ENCODE measurements at places on chromosomes 12 and 14. TPM values are rescaled to one million over a fixed set of nuclear protein-coding genes. Genes with fewer than 3 reads are reported as not detected.
A peak's percentile ranks its signal among the peaks of the same experiment; 100 is the strongest.

GPR132 gene
- total RNA-seq = not detected

DAAM1 gene
- 13.7 TPM for total RNA-seq

ARHGAP9 gene
- 30.6 TPM for total RNA-seq

MMP17 gene
- 3.4 TPM for total RNA-seq

C12orf57 gene
- total RNA-seq = 408 TPM

DNA sequence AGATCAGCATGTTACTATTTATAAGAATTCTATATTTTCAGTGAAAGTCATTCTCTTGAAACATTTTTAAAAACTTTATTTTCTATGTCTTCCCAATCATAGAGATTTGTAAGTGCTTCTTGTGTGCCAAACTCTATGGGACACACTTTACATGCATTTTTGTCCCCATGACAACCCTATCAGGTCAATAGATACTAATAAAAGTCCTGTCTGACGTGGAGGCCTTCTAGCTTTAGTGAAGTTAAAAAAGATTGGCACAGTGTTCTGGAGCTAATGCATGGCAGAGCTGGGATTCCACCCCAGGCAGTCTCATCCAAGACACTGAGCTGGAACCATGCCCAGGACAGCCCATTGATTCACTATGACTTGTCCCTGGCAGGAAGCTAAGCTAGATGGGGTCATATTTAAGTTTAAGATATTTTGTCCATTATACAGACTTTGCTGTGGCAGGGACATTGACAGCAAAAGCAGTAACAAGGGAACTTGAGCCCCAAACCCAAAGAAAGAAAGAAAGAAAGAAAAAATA lies 28.1 kb downstream of the TTC6 start:
- no peak for DNase-seq

DNA sequence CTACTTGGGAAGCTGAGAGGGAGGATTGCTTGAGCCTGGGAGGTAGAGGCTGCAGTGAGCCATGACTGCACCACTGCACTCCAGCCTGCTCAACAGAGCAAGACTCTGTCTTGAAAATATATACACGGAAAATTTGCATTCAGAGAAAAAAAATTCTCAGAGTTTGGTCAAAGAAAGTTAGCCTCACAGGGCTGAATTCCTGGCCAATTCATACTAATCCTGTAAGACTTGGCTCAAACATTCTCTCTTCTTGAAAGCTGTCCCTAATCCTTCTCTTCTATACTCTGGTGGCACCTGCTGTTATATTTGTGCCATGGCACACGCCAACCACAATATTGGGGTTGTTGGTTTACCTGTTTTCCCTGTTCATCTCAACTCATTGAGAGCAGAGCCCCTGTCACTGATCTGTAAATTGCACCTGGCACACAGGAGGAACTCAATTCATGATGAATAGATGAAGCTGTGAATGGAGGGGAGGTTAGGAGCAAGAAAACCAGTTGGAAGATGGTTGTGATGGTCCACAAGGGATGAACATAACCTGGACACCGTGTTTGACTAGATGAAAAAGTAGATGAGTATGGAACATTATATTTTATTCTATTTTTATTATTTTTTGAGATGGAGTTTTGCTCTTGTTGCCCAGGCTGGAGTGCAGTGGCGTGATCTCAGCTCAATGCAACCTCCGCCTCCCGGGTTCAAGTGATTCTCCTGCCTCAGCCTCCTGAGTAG lies 36.8 kb upstream of the SPTSSA start:
- no peak for DNase-seq

GRCh38 chr12:4943067-4943937 lies 33.6 kb downstream of the KCNA1 start:
- DNase-seq = no peak

- no peak for DNase-seq
Measured at GRCh38 chr14:48325486-48325885, 650.1 kb upstream of the MDGA2 start.

GRCh38 chr12:10563002-10563401 lies 50.4 kb downstream of the MAGOHB start:
- DNase-seq = no peak

GRCh38 chr14:39060818-39061437 lies 42.1 kb downstream of the SEC23A start:
- no peak for DNase-seq

GRCh38 chr14:101789222-101789621 lies 27.7 kb downstream of the PPP2R5C start:
- DNase-seq = no peak

DNA sequence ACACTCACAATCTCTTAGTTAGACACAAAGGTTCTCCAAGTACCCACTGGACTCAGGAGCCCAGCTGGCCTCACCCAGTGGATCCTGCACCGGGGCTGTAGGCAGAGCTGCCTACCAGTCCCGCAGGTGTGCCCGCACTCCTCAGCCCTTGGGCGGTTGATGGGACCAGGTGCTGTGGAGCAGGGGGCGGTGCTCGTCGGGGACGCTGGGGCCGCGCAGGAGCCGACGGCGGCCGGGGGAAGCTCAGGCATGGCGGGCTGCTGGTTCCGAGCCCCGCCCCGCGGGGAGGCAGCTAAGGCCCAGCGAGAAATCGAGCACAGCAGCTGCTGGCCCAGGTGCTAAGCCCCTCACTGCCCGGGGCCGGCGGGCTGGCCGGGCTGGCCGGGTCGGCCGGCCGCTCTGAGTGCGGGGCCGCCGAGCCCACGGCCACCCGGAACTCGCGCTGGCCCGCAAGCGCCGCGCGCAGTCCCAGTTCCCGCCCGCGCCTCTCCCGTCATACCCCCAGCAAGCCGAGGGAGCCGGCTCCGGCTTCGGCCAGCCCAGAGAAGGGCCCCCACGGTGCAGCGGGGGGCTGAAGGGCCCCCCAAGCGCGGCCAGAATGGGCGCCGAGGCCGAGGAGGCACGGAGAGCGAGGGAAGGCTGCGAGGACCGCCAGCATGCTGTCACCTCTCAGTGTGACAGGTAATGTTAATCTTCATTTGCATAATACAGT lies 506.8 kb downstream of the LRFN5 start:
- no peak for DNase-seq

GRCh38 chr14:76115010-76115422 lies 36.7 kb upstream of the GPATCH2L start:
- DNase-seq = no peak

- peak; percentile 37 for DNase-seq
Measured at GRCh38 chr12:52600941-52601481, at the start of gene KRT72. KRT72 (minus strand) TSS chr12:52601463; CDS start chr12:52601452, 11 bp downstream.

- DNase-seq = no peak
Measured at GRCh38 chr12:94032368-94032767, 116.0 kb upstream of the PLXNC1 start.

GRCh38 chr12:102095677-102096263 lies 24.1 kb downstream of the NUP37 start:
- no peak for DNase-seq

DNA sequence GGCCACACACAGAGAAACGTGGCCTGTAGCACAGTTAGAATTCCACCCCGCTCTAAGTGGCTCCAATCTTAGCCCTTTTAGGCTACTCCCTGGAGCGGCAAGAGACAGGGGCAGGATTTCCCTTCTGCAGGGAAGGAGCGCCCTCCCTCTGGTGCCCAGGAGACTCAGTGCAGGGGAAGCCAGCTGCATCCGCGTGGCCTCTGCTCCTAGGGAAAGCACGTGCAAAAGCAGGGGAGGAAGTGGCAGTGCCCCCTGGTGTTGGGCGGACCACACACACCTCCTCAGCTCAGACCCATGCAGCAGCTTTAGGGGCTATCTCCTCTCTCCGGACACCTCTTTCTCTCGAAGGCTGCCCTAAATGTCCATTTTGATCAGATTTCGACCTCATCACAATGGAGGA lies 50.0 kb downstream of the SPRING1 start:
- no peak for DNase-seq

GRCh38 chr12:49698619-49699545 lies 8.3 kb downstream of the FMNL3 start:
- DNase-seq = no peak

- no peak for DNase-seq
Measured at GRCh38 chr12:130920723-130921381, 32.9 kb upstream of the ADGRD1 start.

GRCh38 chr12:108612788-108613282 lies 15.0 kb upstream of the TMEM119 start:
- no peak for DNase-seq

DNA sequence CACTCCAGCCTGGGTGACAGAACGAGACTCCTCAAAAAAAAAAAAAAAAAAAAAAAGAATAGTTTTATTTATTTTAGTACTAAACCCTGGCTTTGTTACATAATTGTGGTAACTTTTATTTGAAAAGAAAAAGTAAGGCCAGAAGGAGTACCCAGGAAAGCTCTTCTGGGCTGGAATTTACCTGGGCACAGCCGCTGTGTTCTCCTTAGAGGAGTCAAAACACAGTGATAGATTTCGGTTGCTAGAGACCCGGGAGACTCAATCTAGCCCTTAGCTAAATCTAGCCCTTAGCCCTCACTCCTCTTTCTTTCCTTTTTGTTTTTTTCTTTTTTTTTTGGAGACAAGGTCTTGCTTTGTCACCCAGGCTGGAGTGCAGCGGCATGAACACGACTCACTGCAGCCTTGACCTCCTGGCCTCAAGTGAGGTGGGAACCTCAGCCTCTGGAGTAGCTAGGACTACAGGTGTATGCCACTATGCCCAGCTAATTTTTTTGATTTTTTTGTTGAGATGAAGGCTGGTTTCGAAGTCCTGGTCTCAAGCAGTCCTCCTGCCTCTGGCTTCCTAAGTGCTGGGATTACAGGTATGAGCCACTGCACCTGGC lies 49.7 kb downstream of the SYNE2 start:
- DNase-seq = no peak

DNA sequence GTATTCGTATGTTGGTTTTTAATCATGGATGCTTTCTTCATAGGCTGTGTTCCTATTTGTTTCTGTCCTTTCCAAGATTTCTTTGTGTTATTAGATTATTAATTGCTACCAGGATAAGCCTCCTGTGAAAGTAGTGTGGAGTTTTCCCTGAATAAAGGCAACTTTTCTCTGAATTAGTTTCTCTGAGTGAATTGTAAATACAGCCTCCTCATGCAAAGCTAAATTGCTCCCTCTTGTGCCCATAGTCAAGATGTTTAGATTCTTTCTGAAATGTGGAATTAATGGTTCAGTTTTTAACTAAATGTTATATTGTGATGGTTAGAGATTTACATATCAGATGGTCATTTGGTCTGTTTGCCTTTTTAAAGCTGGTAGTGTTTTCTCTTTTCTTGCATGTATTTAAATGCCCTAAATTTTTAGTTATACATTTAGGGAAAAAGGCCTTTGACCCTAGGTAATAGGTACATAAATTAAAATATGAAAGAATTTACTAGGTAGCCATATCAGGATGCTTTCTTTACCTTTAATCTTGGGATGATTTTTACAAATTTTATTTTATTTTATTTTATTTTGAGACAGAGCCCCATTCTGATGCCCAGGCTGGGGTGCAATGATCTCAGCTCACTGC lies 8.9 kb downstream of the APAF1 start:
- DNase-seq = peak; percentile 34
